ENCODE measurements at places on chromosomes 6 and 20.
A peak's percentile ranks its signal among the peaks of the same experiment; 100 is the strongest.

DNA sequence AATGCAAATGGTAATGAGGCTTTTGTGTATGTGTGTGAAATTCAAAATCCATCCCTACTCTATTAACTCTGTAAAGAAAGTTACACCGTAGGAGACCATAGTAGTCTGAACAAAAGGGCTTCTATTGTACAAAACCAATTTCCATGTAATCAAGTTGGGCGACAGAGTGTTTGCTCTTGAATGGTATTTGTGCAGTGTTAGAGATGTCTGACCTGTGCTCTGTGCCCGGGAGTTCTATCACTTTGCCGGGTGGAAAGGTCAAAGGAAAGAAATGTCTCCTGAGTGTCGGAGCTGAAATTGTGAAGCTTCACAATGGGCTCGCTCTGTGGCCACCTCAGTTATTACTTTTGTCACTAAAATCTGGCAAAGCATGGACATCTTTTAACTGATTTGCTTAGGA is 312.0 kb downstream of the SAMD5 start:
- no peak for DNase-seq

DNA sequence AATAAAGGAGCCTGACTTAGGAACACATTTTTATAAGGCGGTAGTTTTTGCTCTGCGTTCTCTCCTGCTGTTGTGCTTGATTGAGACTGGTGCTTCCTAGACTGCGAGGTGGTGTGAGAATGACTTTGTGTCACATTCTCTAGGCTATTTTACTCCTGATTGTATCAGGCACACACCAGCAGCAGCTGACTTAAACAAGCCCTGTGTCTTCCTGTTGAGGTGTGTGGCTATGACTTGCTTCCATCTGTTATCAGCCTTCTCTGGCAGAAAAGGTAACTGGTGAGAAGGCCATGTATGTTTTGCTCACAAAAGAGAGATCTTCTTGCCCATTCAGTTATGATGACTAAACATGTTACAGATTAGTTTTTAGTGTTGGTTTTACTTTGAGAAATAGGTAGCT is 43.4 kb downstream of the CLVS2 start:
- DNase-seq = no peak

DNA sequence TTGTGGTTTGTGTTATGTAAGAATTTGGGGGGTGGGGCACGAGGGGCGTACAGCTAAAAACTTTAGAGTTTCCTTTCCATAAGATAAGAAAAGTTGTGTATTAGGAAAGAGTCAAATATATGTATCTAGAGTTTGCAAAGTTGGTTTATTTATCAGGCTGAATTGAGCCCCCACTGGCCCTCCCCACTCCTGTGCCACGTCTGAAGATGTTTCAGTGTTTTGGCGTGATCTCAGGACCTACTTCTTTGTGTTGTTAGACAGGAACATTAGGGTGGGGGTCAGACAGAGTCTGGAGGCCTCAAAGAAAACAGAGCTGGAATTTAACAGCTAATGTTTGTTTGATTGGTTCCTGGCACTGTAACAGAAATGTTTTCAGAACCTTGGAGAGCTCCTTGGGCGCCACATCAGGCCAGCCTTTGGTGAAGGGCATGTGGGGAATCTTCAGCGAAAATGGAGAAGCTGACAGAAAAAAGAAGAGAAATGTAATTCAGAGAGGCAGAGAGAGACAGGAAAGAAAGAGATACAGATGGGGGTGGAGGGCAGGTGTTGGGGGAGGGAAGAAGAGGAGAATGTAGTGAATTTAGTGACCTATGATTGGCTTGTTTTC is 674 bp downstream of the NRSN1 start:
- DNase-seq = peak; percentile 48

DNA sequence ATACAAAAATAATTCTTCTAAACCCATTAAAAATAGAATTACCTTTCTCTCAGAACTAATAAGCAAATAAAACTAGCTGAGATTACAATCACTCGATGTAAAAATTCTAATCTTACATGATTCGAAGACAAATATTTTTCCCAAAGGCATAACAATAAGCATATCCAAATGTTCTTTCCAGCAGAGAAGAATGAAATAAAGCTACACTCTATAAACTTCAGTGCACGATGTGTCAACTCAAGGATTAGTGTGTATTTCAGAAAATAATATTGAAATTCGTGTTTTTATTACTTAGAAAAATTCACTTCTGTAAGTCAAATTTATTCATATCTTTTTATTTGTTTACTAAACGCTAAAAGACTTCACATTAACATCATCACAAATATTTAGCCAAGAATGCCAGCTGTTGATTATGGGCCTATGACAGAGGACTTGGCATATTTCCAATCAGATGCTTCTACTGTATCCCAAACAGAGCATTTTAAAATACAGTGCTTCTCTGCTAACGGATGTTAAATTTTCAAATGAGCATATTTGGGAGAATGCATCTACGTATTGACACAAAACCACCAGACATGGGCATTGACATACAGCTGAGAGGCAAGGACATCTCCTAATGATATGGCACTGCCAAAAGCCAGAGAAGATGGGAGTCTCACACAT is 54.7 kb upstream of the PDE7B start:
- no peak for DNase-seq

DNA sequence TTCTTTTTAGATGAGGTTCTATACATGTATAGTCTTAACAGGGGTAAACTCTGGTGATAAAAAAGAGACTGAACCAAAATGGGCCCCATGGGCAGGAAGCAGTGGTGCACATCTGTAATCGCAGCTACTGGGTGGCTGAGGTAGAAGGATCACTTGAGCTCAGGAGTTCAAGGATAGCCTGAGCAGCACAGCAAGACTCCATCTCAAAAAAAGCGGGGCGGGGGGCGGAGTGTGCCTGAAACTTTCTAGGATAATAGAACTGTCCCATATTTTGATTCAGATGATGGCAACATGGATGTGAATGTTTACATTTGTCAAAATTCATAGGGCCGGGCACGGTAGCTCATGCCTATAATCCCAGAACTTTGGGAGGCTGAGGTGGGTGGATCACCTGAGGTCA is 48.8 kb upstream of the TAF8 start:
- no peak for DNase-seq

- DNase-seq = no peak
These were observed 31.8 kb upstream of the PLEKHG1 start for GRCh38 chr6:150567823-150568383.

- no peak for DNase-seq
These were observed 2.4 kb downstream of the COL20A1 start for GRCh38 chr20:63295422-63295821.

GRCh38 chr20:48772183-48772976 is 55.4 kb downstream of the PREX1 start:
- no peak for DNase-seq

DNA sequence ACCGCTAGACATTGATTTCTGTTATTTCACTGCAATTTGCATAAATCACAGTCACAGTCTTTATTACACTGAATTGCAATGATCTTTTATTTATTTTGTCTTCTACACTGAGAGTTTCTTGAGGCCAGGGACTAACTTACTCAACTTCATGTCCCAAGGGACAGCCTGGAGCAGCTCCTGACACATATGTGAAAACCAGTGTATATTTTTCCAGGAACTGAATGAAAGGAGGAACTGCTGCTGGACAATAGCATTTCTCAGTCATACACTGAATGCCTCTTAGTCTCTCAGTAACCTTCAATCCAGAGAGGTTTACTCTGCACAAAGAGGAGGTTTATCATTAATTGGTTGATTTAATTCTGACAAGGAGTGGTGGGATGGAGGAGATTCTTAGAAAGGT is 5.9 kb downstream of the F13A1 start:
- no peak for DNase-seq

- DNase-seq = no peak
These were observed 53.1 kb downstream of the RBM24 start for GRCh38 chr6:17334265-17334664.

DNA sequence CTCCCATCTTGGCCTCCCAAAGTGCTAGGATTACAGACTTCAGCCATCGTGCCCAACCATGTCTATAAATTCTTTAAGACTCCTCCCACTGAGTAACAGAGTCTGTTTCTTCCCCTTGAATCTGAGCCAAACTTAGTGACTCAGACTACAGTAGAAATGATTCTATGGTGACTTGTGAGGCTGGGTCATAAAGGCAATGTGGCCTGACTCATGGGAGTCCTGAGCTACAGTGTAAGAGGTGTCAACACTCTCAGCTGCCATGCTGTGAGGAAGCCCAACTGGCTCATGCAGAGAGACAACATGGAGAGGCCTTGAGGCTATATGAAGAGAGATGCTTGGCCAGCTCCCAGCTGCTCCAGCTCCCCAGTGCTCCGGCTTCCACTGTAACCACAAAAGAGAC is 5.2 kb upstream of the NRSN2 start:
- DNase-seq = no peak

DNA sequence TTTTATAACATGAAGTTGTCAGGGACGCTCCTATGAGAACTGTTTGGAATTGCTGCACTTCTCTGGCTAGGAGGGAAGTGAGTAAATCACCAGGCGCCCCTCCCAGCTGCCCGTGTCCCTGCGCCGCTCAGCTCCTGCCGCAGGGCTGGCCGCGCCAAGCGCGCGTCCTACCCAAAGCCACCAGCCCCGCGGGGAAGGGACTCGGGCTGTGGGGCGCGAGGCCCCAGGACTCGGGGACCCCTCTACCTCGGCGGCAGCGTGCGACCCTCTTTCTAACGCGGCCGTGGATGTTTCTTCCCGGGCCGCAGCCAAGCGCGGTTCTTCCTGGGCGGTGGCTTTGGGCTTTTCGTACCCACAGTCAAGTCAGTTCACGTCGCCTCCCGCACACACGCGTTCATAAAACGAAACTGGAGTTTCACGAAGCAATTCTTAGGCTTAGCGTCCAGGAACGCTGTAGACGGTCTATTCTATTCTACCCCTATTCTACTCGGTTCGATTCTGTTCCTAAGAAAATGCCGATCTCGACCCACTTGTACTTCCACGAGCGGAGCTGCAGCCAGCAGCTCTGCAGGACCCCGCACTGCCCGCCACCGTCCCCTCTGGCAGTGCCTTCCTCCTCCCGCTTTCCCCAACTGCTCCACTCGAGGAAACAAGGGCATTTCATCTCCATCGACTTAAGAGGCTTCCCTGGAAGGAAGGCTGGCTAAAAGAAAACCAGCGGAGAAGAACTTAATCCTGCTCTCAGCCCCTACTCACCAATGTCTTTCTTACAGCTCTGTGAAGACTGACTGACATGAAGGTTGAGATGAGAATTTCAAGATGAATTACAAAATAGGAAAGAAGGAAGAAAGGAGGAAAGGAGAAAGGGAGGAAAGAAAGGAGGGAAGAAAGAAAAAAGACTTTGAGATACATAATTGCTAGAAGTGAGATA is 15.4 kb downstream of the FOXC1 start:
- DNase-seq = no peak

- no peak for DNase-seq
These were observed 61.3 kb upstream of the HEY2 start for GRCh38 chr6:125688138-125688537.

- no peak for DNase-seq
These were observed 2.5 kb downstream of the CRIP3 start for GRCh38 chr6:43306086-43306485.

DNA sequence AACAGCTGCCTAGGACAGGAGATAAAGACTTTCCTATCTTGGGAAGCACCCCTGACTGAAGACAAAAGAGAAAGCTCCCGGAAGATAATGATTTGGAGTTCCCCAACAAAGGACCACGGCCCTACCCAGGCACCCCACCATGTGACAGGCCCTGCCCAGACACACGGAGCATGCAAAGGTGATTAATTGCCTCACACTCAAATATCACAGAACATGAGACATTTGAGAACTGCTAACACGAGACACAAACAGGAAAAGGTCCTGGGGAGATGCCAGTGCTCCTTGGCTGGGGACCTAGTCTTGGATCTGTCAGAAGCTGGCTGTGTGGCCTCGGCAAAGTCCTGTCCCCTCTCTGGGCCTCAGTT is 82.5 kb upstream of the PTPN1 start:
- DNase-seq = no peak

DNA sequence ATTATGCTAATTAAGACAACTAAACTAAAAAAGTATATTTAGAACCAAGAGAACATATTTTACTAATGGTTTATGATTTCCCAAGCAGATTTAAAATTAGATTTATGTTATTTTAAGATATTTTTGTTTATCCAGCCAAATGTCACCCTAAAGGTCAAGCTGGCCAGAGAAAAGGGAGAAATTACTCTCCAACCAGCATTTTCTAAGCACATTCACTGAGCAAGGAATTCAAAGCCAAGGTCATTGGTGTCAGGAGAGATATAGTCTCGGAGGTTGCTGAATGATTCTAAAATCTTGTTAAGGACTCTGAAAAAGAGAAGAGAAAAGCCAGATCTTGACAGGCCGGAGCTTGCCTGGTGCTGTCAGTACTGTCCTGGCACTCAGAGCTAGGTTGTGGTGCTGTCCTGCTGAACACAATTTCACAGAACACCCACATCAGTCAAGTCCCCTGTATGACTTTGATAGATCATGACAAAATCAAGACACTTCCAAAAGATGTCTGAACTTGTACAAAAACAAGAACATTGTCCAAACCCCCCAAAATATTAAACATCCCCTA is 222.3 kb upstream of the SMLR1 start:
- no peak for DNase-seq

- no peak for DNase-seq
These were observed 98.2 kb downstream of the CAP2 start for GRCh38 chr6:17491416-17492142.

DNA sequence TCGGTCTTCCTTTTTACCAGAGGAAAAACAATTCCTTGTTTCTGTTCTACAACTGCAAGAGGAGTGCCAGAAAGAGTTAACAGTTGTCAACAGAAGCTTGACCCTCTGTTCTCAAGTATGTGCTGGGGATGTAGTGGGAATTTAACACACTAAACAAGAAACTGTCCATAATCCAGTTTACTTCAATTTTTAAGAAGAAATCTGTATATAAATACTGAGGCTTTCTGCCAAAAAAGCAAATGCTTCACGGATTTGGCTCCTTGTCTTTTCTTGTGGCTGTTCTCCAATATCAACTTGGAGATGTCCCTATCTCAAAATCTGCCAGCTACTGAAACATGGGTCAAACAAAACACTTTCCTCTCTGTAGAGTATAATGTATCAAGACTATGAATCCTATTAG is 26.8 kb downstream of the REV3L start:
- DNase-seq = no peak

- DNase-seq = no peak
These were observed 1.4 kb downstream of the PHACTR3 start for GRCh38 chr20:59605601-59606364.

- no peak for DNase-seq
These were observed 22.1 kb upstream of the ZNF76 start for GRCh38 chr6:35237476-35237875.
